ENCODE measurements at places on chromosomes 4 and X.
A peak's percentile ranks its signal among the peaks of the same experiment; 100 is the strongest.

GRCh38 chrX:131778269-131779218 is 234.7 kb downstream of the OR13H1 start:
- no peak for DNase-seq

DNA sequence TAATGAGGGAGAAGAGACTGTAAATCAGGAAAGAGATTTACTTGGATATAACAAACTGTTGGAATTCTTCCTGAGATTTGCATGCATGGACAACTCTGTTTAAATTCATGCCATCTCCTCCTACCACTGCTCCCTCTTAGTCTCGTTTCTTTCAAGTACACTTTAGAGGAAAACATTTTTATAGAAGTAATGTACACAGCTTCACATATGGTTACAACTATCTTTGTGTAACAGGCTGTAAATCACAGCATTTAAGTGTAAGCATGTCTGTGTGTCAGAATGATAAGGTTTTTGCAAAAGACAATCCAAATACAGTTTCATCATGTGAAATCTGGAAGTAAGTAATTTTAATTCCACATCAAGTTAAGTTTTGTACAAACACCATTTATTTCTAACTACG is 21.5 kb upstream of the ENPEP start:
- DNase-seq: no peak

DNA sequence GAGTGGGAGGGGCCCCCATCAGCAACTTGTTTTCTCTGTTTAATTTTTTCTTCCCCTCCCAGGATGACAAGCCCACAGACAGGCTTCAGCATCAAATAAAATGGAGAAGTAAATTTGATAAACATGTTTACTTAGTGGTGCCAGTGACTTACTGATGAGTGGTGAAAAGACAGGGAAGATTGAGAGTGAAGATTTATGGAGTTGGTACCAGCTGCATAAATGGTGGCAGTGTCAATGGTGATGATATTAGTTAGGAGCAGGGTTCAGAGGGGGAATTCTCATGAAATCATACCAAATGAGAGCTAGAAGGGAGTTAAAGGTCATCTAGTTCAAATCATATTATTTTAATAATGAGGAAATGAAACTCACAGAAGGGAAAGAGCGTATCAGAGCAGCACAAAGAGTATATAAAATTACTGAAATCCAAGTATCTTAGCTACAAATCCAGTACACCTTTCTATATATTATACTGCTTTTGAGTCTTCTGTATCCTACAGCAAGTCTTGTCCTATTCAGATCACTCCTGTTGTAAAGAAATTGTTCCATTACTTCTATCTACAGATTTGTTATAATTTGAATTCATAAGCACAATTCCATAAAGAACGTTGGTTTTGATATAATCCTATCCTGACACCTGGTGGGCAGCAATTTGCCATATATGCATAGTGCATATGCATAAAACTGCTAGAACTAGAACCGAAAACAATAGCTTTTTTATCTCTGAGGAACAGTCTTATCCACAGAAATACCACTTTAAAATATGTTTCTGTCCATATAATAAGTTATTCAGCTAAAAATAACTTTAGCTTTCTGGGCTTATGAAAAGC is 5.0 kb downstream of the P2RY10 start:
- no peak for DNase-seq

GRCh38 chr4:86841309-86841708 is 7.9 kb downstream of the SLC10A6 start:
- DNase-seq: no peak

- no peak for DNase-seq
Observed at GRCh38 chr4:26753617-26754016, 107.0 kb upstream of the STIM2 start.

DNA sequence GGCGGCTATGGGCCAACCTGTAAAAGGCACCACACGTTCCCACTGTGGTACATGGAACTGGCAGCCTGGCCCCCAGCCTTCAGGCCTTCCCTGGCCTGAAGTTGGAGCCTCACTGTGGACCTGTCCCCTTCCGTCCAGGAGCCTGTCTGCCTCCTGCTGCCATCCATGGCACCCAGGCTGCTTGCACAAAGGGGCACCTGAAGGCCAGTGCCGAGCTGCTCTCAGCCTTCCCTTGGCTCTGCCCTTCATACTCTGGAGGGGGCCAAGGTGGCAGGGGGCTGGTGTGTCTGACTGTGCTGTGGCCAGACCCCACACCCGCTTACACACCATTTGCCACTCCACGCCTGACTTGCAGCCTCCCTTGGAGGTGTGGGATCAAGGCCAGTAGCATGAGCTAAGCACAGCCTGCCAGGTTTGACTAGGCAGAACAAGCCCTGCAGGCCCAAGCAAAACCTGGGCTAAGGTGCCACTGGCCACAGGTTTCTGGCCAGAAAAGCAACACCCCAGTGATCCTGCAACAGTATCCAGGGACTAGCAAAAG is 17.3 kb upstream of the GIMD1 start:
- DNase-seq: no peak

GRCh38 chr4:18034099-18034498 is 12.5 kb upstream of the LCORL start:
- no peak for DNase-seq

GRCh38 chr4:39227906-39228305 is 45.6 kb downstream of the WDR19 start:
- DNase-seq: no peak

DNA sequence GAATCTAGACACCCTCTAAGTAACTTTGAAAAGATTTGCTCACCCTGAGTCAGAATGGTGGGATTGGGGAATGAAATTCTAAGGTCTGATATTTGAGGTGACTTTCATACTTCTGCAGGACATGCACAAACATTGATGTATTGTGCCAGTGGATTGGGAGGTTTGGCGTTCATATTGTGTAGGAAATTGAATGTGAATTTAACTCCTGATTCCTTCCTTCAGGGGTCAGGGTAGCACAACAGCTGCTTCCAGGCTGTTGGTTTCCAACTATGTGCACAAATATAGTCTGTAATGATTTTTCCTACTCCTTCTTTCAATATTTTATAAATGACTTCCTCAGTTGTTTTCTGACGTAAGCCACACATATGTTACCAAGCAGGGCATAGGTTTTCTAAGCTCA is 3.1 kb downstream of the IL1RAPL1 start:
- DNase-seq: no peak

- DNase-seq: no peak
Observed at GRCh38 chr4:56330691-56331090, 56.6 kb downstream of the AASDH start.

- no peak for DNase-seq
Observed at GRCh38 chr4:108834835-108835384, 72.1 kb upstream of the ETNPPL start.

- no peak for DNase-seq
Observed at GRCh38 chr4:112270640-112271421, 14.9 kb downstream of the TIFA start.

- no peak for DNase-seq
Observed at GRCh38 chrX:120457766-120458180, 11.3 kb downstream of the LAMP2 start.

- DNase-seq: no peak
Observed at GRCh38 chr4:182901337-182901736, 15.8 kb downstream of the DCTD start.

- no peak for DNase-seq
Observed at GRCh38 chrX:22526339-22526738, 253.6 kb downstream of the CBLL2 start.

- no peak for DNase-seq
Observed at GRCh38 chrX:107673933-107674479, 45.7 kb downstream of the PRPS1 start.

DNA sequence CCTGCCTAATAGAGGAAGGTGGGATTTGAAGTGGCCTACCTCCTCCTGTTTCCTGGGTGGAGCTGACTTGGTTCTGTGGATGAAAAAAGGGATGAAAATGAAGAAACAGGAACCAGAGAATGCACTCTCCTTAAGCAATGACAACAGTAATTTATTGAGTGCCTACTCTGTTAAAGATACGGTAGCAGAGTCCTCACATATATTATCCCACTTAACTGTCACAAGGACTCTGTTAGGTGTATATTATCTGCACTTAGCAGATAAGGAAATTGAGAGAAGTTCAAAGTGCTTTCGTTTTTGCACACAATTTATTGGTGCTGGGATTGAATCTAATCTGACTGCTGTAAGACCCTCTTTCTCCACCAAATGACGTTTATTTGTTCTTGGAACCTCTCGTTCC is 301.2 kb downstream of the PACRGL start:
- no peak for DNase-seq

DNA sequence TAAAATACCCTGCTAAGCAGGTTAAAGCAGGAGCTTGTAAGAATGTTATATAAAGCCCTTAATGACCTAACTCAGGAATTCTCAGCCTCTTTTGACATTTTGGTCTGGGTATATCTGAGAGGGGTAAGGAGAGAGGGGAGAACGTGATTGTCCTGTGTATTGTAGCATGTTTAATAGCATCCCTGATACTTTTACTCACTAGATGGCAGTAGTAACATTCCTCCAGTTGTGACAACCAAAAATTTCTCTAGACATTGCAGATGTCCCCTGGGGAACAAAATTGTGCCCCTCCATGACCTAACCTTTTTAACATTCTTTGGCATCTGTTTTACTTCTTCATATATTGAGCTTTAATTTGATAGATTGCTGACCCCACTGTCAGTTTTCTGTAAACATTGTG is 17.9 kb downstream of the SMARCA5 start:
- no peak for DNase-seq

GRCh38 chr4:104811727-104812126 is 317.0 kb upstream of the CXXC4 start:
- DNase-seq: no peak

DNA sequence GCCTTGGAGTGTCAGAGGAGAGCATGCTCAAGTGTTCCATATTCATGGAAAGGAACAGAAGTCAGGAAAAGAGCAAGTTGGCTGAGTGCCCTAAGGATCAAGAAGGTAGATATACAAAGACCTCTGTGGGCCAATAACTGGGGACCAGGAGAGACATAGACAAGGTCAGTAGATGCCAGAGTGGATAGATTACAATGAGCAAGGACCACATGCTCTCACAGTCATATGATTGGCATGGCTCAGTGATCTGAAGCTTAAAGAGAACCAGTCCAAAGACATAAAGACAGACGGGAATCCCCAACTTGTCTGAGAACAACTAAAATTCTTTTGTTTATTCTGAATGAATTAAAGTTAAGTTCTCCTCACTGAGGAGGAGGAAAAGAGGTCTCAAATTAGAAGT is 289.7 kb downstream of the HS3ST1 start:
- DNase-seq: no peak

DNA sequence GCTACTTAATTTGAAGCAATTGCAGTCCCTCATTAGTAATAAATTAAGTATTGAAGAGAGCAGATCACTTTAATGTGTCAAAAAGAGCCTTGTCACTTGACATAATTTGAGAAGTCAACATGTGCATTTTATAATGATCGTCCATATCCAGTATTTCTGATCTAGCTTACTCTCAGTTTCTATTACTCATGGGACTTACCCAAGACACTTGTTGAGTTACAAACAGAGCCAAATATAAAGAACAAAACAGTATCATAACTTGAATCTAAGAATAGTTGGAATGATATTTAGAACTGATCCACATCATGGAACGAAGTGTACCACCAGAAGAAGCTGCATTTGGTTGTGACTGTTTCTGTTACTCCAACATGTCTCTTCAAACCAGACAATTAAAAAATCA is 54.7 kb downstream of the SLITRK4 start:
- no peak for DNase-seq

DNA sequence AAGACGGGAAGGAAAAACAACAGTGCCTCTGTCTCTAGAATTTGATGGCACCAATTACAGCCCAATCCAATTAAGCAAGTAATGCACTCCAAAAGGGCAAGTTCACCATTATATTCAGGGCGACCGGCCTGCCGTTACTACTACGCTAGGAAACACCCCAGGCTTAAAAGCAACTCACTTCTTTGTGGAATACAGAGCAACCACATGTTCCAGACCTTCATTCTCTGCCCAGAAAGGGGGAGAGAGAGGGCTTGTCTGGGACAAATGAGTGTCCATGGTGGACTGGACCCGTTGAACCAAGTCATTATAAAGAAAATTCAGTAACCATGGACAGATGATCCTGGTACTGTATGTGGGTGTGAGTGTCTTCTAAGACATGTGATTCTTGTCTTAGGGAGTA is 1.6 kb downstream of the KDR start:
- DNase-seq: no peak

DNA sequence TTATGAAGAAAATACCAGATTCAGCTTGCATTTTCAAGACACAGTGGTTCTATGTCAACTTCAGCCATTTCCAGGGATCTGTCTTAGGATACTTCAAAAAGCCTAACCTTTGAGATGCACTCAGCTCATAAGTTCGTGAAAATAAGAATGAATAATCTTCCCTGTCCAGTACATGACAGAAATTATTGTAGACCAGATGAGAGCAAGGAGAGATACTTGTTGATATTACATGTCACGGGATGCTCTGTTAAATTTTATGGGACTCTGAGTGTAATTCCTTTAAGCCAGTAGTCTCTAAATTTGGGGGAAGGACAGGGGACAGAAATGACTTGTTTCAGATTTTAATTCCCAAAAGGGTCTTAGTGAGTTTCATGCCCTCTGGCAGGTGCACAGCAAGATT is 8.8 kb downstream of the TBL1X start:
- DNase-seq: no peak

GRCh38 chr4:17934286-17934685 is 87.3 kb downstream of the LCORL start:
- no peak for DNase-seq

- DNase-seq: no peak
Observed at GRCh38 chrX:56947699-56948098, 47.6 kb downstream of the SPIN3 start.

GRCh38 chr4:132065940-132066495 is 1083.1 kb upstream of the PCDH10 start:
- no peak for DNase-seq

GRCh38 chr4:145497199-145498149 is 15.8 kb downstream of the SMAD1 start:
- no peak for DNase-seq

DNA sequence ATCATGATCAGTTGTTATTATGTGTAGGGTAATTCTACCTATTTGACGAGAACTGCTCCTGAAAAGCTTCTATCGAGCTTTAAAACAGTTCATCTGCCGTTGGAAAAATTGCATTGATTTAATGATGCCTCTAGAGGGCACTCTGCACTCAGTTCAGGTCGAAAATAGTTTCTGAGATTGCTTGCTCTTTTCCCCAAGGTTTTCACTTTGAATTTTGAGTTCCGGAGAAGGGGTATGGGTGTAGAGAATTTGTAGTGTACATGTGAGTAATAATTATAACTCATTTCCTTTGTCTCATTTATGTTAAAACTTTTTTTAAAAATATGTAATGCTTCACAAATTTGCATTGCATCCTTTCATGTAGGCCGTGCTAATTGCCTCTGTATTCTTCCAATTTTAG is 28.4 kb upstream of the TNIP3 start:
- DNase-seq: peak; percentile 5

DNA sequence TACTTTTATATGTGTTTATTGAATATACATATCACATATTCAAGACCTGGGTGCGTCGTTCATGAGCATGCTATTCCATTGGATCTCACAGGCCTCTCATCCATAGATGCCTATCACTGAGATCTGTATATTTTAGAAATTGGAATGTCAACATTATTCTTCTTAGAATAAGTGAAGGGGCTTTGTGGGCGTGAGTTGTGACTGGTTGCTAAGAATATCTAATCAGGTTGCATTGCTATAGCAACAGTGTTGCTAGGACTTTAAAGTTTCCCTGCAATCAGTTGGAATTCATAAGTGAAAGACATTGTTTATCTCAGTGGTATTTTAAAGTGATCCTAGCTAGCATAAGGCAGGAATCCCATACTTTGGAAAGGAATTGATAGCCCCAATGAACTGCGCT is 36.7 kb upstream of the ANK2 start:
- no peak for DNase-seq

- DNase-seq: no peak
Observed at GRCh38 chrX:128464116-128464515, 411.9 kb upstream of the ACTRT1 start.

- no peak for DNase-seq
Observed at GRCh38 chr4:116202524-116202923, 882.9 kb downstream of the TRAM1L1 start.
